Stimulated activated CD4-positive, alpha-beta T cell treated with anti-CD3 and anti-CD28 coated beads, Interleukin-1b, Interleukin-23, amount 100 ng/mL, for 24 hours (primary cell): ENCODE measurements at places on chromosomes 5 and 9.

GRCh38 chr9:5531101-5531882, 21.0 kb downstream of the PDCD1LG2 start:
- no peak for DNase-seq

- no peak for DNase-seq
Observed at GRCh38 chr9:110814159-110814558, 145.6 kb downstream of the MUSK start.

DNA sequence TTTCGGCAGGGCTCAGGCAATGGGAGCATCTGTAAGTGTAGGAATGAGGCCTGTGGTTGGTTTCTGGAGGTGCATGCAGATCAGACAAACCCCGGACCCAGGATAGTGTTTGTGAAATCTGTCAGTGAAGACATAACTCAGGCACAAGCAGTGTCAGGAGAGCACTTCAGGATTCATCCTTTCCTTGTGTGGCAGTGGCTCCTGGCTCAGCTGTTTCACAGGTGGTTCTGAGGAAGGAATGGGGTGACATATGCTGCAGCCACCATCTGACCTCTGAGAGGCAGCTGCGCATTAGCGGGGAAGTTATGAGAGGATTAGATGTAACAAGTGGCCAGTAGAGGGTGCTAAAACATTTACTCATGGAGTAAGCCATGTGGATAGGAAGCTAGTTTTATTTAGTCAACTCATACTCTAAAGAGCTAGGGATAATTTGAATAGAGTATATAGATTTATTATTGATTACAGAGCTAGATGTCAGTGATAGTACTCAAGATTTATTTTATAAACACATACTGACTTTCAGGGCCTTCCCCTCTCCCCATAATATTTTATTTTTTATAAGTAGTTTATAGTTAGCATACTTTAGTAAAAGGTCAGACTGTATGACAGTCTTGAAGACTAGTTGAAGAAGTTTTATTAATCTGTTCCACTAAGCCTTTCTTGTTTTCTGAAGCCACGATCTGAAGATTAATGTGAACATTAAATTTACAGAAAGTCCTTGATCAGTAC, 28.4 kb downstream of the NNT start:
- no peak for DNase-seq

DNA sequence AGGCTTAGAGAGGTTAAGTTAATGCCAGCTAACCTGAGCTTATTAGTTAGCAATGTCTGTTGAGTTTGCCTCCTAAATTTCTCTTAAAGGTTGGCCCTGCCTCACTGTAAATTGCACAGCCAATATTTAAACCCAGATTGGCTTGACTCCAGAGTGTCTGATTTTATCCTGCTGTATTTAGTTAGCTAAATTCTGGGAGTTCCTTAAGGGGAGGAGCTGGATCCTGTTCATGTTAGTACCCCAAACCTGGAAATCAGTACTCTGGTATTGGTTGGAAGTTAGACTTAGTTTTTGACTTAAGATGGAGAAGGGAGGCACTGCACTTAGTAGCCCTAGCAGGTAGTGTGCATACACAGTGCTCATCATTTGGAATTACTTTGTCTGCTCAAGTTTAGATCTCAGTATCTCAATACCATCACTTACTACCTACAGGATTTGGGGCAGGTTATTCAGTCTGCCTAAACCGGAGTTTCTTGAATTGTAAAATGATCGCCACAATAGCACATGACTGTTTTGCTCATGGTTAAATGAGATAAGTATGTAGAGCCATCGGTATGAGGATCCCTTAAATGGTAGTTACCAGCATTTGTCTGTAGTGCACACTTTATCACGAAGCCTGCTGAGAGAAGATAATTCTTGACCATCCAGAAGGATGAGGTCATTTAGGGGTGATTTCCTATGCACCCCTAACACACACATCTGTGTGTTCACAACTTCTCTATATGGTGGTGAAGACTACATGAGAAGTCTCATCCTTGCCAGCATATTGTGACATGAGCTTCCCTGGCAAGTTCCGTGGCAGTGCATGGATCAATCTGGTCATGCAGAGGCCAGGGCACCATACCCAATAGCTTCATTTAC, 264.8 kb upstream of the TRIM32 start:
- no peak for DNase-seq

GRCh38 chr9:134039386-134040175, 14.3 kb downstream of the BRD3OS start:
- DNase-seq = no peak
